ENCODE measurements at places on chromosomes 1 and 21. TPM values are rescaled to one million over a fixed set of nuclear protein-coding genes. Genes with fewer than 3 reads are reported as not detected.

GRCh38 chr1:26044971-26045721 lies 772 bp downstream of the SLC30A2 start:
- H3K36me3 ChIP-seq: no peaks in the 10 kb centered on the region
- DNase-seq: peak; percentile 54
- no peak overlapping the region for H3K27ac ChIP-seq
- H3K4me1 ChIP-seq: no peaks in the 10 kb centered on the region
- peaks cover 82% of the 10 kb centered on the region for H3K27me3 ChIP-seq
- H3K4me3 ChIP-seq: peak overlapping the region; percentile 60

DNA sequence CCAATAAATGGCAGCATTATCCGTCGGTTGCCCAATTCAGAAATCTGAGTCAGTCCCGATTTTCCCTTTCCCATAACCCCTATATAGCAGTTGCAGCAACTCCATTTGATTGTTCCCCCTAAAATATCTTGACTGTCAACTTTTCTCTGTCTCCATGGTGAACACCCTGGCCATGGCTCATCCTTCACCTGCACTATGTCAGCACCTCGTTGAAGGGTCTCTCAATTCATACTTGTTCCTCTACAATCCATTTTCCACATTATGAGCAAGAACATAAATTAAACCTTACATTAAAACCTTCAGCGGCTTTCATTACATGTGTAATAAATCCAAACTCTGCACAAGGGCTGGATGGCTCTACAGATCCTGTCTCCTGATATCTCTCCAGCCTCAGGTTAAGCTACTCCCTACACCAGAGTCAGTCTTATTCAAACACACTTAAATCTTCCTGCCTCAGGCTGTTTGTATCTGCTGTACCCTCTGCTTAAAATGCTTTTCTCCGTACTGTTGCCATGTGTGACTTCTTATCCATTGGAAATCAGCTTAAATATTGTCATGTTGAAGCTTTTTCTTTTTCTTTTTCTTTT lies 87.3 kb downstream of the BACH1 start:
- no peak overlapping the region for H3K4me3 ChIP-seq
- no peaks in the 10 kb centered on the region for H3K36me3 ChIP-seq
- H3K27me3 ChIP-seq: no peaks in the 10 kb centered on the region
- H3K4me1 ChIP-seq: no peaks in the 10 kb centered on the region
- DNase-seq: no peak
- no peak overlapping the region for H3K27ac ChIP-seq

DNA sequence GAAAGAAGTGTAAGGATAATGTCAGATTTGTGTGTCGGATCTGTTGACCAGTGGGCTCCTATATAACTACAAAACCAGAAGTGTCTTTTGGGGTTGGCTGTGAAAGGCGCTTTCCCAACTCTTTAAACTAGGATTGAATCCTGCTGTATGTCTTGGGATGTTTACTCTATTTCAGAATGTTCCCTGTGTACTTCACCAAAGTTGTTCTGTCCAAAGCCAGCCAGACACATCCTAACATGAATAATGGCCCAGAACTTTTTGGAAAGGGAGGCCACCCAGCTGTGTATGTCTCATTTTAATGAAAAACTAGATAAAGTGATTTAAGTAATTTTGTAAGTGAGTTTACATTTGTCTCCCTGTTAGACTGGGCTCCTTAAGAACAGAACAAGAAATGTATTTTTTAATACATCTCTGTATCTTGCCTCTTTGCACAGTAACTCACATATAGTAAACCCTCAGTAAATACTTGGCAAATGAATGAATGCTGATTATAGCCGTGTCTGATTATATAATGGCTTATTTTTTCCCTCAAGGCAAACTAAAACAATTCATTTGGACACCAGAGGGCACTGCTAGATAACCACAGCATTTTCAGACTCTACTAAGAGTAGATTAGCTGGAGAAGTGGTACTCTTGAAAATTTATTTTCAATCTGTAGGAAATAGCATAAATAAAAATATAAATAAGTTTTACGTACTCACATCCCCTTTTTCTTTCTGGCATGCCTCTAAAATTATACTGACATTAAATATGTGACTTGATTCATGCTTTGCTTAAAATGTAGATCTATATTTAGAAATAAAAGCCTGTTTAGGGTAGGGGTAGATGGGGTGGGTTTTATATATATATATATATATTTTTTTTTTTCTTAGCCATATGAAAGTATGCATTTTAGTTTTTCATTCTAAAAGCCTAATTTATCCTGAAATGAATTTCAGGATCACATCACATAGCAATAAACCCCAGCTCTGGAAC lies 23.8 kb downstream of the TSEN15 start:
- peak; percentile 73 for DNase-seq
- H3K4me1 ChIP-seq: no peaks in the 10 kb centered on the region
- H3K27me3 ChIP-seq: no peaks in the 10 kb centered on the region

Gene RWDD3
- total RNA-seq: 16.0 TPM

Gene SLFNL1
- 0.14 TPM for total RNA-seq

Gene DHRS3
- 21.2 TPM for total RNA-seq

Gene INKA2
- total RNA-seq: 8.4 TPM

DNA sequence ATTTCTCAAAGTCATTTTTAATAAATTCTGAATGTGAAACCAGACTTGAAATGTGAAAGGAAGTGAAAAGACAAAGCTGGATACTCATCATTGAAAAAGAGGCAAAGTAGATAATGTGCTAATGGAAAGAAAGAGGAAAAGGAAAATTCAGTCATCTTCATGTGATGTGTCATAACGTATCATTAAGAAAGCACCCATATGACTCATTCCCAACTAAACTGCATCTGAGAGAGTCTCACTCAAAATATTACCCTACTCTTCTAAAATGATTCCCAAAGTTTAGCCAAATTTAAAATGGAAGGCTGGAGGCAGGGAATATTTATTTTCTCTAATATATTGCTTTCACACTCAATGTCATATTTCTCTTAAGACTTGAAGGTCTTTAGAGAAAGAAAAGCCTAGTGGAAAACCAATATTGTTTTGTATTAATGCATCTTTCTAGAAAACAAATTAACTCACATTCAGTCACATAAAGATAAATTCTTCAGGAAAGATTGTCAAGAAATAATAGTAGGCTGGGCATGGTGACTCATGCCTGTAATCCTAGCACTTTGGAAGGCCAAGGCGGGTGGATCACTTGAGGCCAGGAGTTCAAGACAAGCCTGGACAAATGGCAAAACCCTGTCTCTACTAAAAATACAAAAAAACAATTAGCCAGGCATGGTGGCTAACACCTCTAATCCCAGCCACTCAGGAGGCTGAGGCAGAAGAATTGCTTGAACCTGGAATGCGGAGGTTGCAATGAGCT lies 129.9 kb downstream of the SLC30A10 start:
- H3K27me3 ChIP-seq: no peaks in the 10 kb centered on the region
- H3K27ac ChIP-seq: no peak overlapping the region
- no peak overlapping the region for H3K4me3 ChIP-seq
- no peak for DNase-seq
- H3K36me3 ChIP-seq: no peaks in the 10 kb centered on the region

GRCh38 chr1:34851431-34852105 lies 8.0 kb downstream of the SMIM12 start:
- H3K36me3 ChIP-seq: 0 out of 2 replicates have a peak, but pooled peaks cover 4% of the 10 kb centered on the region
- H3K4me1 ChIP-seq: peaks cover 9% of the 10 kb centered on the region
- no peak overlapping the region for H3K27ac ChIP-seq
- no peak for DNase-seq

DNA sequence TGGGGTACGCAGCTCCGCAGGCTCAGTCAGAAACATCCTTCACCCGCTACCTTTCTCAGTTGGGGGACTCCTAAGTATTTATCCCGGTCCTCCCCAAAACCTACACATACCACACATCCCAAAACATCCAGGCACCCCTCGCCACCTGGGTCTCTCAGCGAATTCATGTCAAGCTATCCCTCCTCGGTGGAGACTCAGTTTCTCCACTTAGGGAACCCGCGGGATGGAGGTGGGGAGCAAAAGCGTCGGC lies 1.3 kb upstream of the ZBTB7B start:
- no peaks in the 10 kb centered on the region for H3K36me3 ChIP-seq
- H3K27me3 ChIP-seq: no peaks in the 10 kb centered on the region
- H3K27ac ChIP-seq: peak overlapping the region; percentile 95
- DNase-seq: no peak
- peak overlapping the region; percentile 90 for H3K4me3 ChIP-seq

DNA sequence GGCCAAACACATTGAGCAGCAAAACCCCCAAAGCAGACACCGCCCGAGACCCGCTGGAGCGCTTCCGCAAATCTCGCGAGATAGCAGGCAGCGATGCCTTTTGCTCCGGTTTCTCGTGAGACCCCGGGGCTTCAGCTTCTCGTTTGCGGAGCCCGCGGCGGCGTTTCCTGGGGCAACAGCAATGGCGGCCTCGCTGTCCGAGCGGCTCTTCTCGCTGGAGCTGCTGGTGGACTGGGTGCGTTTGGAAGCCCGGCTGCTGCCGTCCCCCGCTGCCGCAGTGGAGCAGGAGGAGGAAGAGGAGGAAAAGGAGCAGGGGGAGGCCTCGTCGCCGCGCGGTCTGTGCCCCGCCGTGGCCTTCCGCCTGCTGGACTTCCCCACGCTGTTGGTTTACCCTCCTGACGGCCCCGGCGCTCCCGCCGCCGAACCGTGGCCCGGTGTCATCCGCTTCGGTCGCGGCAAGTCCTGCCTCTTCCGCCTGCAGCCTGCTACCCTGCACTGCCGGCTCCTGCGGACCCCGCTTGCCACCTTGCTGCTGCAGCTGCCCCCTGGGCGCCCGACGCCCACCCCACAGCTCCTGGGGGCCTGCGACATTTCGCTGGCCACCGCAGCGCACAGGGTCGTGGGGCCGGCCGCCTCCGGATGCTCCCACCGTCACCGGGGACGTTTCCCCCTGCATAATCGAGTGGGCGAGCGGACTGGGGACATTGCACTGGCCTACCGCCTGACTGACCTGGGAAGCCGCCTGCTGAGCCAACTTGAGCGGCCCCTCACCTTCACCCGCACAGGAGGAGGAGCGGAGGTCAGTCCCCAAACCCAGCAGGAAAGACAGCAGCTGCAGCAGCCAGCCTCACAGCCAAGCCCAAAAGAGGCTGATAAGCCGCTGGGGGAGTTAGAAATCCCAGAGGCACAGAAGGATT lies at the start of gene MAP10:
MAP10 (plus strand) TSS at position 148 of the 917 bp plus-strand sequence; CDS start at position 182, 34 bp downstream.
- H3K36me3 ChIP-seq: no peaks in the 10 kb centered on the region
- peak; percentile 97 for DNase-seq
- H3K4me3 ChIP-seq: peak within 1 kb of the TSS; percentile 79
- peaks cover 10% of the 10 kb centered on the region for H3K4me1 ChIP-seq

DNA sequence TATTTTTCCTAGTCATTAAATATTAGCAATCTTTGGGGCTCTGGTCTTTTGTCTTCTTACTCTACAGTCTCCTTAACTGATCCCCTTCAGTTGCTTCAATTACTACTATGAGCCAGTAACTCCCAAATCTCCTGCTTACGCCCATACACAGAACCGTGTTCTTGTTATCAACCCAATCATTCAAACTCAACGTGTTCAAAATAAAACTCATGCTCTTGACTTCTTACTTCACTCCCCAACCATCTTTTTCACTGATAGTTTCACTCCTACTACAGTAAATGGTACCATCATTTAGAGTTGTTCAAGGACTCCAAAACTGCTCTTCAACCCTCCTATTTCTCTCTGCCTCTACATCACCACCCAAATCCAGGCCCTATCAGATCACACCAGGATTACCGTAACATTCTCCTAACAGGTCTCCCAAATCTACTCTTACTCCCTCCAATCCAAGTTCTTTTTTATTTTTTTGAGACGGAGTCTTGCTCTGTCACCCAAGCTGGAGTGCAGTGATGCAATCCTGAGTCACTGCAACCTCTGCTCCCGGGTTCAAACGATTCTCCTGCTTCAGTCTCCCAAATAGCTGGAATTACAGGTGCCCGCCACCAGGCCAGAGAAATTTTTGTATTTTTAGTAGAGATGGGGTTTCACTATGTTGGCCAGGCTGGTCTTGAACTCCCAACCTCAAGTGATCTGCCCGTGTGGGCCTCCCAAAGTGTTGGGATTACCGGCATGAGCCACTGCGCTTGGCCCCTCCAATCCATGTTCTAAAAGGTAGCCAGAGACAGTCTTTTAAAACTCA lies 3.0 kb downstream of the YARS1 start:
- peaks cover 36% of the 10 kb centered on the region for H3K36me3 ChIP-seq
- H3K27ac ChIP-seq: peak overlapping the region; percentile 65
- peak overlapping the region; percentile 100 for H3K4me3 ChIP-seq
- H3K27me3 ChIP-seq: no peaks in the 10 kb centered on the region

DNA sequence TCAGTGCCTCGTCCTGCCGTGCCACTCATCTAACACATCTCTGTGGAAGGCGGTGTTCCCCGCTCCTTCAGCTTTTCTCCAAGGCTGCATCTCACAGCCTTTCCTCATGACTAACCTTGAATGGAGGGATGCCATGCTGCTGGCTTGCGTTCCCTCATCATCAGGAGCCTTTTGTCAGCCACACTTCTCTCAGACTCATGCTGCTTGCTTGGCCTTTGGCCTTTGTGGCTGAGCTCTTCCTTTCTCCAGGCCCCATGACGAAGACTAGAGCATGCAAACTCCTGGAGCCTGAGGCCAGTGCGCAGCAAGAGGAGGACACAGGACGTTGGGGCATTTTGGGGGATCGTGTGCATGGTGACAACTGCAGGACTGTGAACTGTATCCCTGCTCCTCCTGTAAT lies 70.8 kb downstream of the SYT2 start:
- no peak overlapping the region for H3K27ac ChIP-seq
- H3K27me3 ChIP-seq: peaks cover 32% of the 10 kb centered on the region
- H3K4me1 ChIP-seq: peaks cover 28% of the 10 kb centered on the region
- H3K36me3 ChIP-seq: no peaks in the 10 kb centered on the region
- H3K4me3 ChIP-seq: no peak overlapping the region

GRCh38 chr1:47023268-47024140 lies at the start of gene CYP4X1:
CYP4X1 (plus strand) TSS chr1:47023669; CDS start chr1:47023818, 149 bp downstream.
- no peaks in the 10 kb centered on the region for H3K36me3 ChIP-seq
- H3K4me3 ChIP-seq: peak within 1 kb of the TSS; percentile 85
- peaks cover 27% of the 10 kb centered on the region for H3K27me3 ChIP-seq
- H3K4me1 ChIP-seq: peaks cover 24% of the 10 kb centered on the region

Measured in GM23338 (cell line).